K562 (cell line): ENCODE measurements at places on chromosomes 12 and 14.
A peak's percentile ranks its signal among the peaks of the same experiment; 100 is the strongest.

GRCh38 chr14:24609655-24610344, at the start of gene GZMH:
Gene GZMH (minus strand): TSS chr14:24609685. CDS start chr14:24609613, 72 bp downstream.
- H3K4me1 ChIP-seq, result no peaks in the 10 kb centered on the region
- no peak within 1 kb of the TSS for H3K27ac ChIP-seq
- no peak within 1 kb of the TSS for H3K4me3 ChIP-seq
- DNase-seq, result no peak
- H3K36me3 ChIP-seq, result no peaks in the 10 kb centered on the region

DNA sequence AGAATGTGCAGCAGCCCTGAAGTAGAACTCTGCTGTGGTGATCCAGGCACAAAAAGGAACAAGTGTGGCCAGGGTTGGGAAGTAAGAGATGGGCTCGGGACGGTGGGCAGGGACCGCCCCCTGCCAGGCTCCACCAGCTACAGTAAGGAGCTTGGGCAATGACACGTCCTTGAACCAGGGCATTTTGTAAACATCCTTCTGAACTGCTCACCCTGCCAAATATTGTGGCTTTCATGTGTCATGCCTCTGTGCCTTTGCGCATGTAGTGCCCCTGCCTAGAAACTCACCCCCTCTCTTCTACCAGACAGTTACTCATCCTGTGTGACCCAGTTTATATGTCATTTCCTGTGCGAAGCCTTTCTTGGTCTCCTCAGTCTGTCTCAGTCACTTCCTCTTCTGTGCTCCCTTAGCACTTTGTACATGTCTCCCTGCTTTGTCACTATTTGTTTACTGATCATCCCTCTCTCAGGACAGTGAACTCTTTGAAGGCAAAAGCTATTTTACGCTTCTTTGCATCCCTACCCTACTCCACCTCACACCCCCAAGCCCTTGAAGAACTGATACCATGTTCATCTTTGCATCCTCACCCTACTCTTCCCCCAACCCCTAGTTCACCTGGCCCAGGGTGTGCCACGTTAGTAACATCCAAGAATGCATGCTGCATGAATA, 108.9 kb upstream of the PLEKHG7 start:
- H3K4me1 ChIP-seq, result no peaks in the 10 kb centered on the region
- no peak overlapping the region for H3K4me3 ChIP-seq
- H3K36me3 ChIP-seq, result no peaks in the 10 kb centered on the region
- DNase-seq, result no peak
- no peak overlapping the region for H3K27ac ChIP-seq

- H3K27ac ChIP-seq, result no peak within 1 kb of the TSS
- DNase-seq, result no peak
- H3K4me3 ChIP-seq, result no peak within 1 kb of the TSS
Measured at GRCh38 chr12:10130042-10130441, at the start of gene CLEC7A. Gene CLEC7A (minus strand): TSS chr12:10130199. CDS start chr12:10130082, 117 bp downstream.

- no peak overlapping the region for H3K27ac ChIP-seq
- no peak overlapping the region for H3K4me3 ChIP-seq
- H3K4me1 ChIP-seq, result no peaks in the 10 kb centered on the region; the same call in 1 of the 2 replicates
- DNase-seq, result no peak
- H3K36me3 ChIP-seq, result peaks cover 12% of the 10 kb centered on the region; the same call in 1 of the 3 replicates
- H3K27me3 ChIP-seq, result no peaks in the 10 kb centered on the region
Measured at GRCh38 chr14:52015411-52016030, 26.2 kb downstream of the RTRAF start.

DNA sequence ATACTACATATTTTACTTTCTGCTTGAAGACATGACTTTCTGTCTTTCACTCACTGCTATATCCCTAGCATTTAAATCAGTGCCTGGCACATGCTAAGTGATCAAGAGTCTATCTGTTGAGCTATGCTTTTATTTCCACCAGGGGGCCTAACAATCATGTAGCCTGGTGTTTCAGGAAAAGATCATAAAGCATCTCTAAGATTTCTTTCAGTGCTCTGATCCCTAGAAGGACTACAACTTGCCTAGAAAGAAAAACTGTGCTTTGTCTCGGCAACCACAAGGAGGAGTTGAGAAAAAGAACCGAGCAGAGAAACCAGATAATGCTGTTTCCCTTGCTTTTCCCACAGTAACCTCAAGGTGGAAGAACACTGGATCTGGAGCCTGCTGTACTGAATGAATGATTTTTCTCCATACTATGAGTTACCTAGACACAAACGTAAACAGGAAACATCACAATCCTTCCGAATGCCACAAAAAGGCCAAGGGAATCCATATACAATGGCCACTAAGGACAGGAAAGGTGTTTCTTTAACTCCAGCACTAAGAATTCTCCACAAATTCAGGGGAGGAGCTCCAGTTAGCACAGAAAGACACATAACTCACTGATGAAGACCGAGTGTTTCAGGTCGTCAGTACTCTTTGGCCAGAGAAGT, 1.2 kb downstream of the CRY1 start:
- peak; percentile 60 for DNase-seq
- peaks cover 9% of the 10 kb centered on the region; the same call in 2 of the 3 replicates for H3K4me1 ChIP-seq
- no peaks in the 10 kb centered on the region for H3K36me3 ChIP-seq
- peak overlapping the region; percentile 94 for H3K27ac ChIP-seq

- peaks cover 11% of the 10 kb centered on the region; the same call in 2 of the 3 replicates for H3K4me1 ChIP-seq
- H3K27me3 ChIP-seq, result no peaks in the 10 kb centered on the region
- no peaks in the 10 kb centered on the region for H3K36me3 ChIP-seq
- H3K27ac ChIP-seq, result no peak overlapping the region
- DNase-seq, result no peak
Measured at GRCh38 chr12:113788020-113788856, 177.9 kb downstream of the RBM19 start.

- no peak overlapping the region for H3K4me3 ChIP-seq
- no peaks in the 10 kb centered on the region for H3K27me3 ChIP-seq
- H3K36me3 ChIP-seq, result no peaks in the 10 kb centered on the region
- no peak overlapping the region for H3K27ac ChIP-seq
Measured at GRCh38 chr12:53145383-53146260, 34.9 kb upstream of the ZNF740 start.

DNA sequence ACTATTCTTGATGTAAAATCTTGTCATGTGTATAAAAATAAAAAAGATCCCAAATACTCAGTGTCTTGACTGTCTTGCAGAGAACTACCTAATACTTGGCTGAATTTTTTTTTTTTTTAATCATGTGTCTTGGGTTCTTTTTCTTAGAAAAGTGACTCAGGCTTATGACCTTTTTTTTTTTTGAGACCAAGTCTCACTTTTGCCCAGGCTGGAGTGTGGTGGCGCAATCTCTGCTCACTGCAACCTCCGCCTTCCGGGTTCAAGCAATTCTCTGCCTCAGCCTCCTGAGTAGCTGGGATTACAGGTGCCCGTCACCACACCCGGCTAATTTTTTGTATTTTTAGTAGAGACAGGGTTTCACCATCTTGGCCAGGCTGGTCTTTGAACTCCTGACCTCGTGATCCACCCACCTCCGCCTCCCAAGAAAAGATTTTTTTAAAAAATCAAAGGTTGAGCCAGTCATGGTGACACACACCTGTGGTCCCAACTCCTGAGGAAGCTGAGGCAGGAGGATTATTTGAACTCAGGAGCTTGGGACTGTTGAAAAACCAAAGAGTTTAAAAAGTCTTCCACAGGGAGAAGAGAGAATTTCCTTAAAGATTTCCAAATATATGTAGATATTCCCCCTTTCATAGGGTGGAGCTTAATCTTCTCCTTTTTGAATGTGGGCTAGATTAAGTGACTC, 17.7 kb upstream of the TDG start:
- H3K27me3 ChIP-seq, result no peaks in the 10 kb centered on the region
- peaks cover 100% of the 10 kb centered on the region for H3K36me3 ChIP-seq
- no peak for DNase-seq
- no peak overlapping the region for H3K4me3 ChIP-seq
- H3K27ac ChIP-seq, result peak overlapping the region; percentile 20; the same call in 1 of the 3 replicates

- no peak overlapping the region for H3K27ac ChIP-seq
- H3K4me1 ChIP-seq, result no peaks in the 10 kb centered on the region
- peaks cover 2% of the 10 kb centered on the region; the same call in 2 of the 3 replicates for H3K27me3 ChIP-seq
- no peak for DNase-seq
- H3K4me3 ChIP-seq, result no peak overlapping the region
- H3K36me3 ChIP-seq, result no peaks in the 10 kb centered on the region
Measured at GRCh38 chr14:64683264-64683663, 21.0 kb upstream of the PLEKHG3 start.

- peak overlapping the region; percentile 100 for H3K27ac ChIP-seq
- H3K4me1 ChIP-seq, result peaks cover 7% of the 10 kb centered on the region; the same call in 2 of the 3 replicates
- peaks cover 43% of the 10 kb centered on the region for H3K36me3 ChIP-seq
- peak; percentile 55 for DNase-seq
Measured at GRCh38 chr14:58426670-58427280, 556 bp downstream of the TIMM9 start.

- H3K27ac ChIP-seq, result no peak overlapping the region
- H3K36me3 ChIP-seq, result no peaks in the 10 kb centered on the region
- no peaks in the 10 kb centered on the region for H3K4me1 ChIP-seq
- H3K27me3 ChIP-seq, result no peaks in the 10 kb centered on the region
- DNase-seq, result no peak
- H3K4me3 ChIP-seq, result no peak overlapping the region
Measured at GRCh38 chr12:15701631-15702156, 87.5 kb downstream of the EPS8 start.

DNA sequence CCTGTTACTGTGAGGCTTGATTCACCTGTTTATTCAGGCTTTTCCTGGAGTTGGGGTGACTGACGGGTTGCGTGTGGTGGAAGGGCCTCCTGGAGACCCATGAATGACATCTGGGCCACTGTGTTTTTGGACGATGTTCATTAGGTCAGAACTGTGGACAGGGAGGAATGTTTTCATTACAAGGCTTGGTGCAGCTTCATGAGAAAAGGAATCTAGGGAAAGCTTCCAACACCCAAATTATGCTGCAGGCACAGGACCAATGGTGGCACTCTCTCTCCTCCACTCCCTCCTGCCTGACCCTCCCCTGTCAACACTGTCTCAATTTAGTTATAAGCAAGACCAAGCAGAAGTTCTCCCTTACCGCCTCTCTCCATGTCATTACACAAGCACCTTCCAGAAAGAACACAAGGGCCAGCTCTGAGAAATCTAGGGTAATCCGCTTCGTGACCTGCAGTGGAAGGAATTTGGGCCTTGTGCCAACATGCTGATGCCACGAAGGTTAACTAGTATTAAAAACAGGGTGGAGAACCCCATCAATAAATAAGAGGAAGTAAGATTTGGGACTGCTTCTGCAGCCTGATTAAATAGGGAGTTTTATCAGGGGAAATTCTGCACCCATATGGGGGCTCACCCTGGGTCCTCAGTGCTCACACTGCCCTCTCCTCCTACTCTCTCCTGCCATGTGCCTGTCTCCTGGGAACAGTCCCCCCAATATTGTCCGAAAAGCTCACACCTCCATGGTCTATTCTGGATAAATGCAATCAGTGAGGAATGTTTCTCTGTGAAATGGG, 200.3 kb downstream of the KTN1 start:
- no peak for DNase-seq
- H3K27ac ChIP-seq, result no peak overlapping the region
- no peak overlapping the region for H3K4me3 ChIP-seq
- H3K4me1 ChIP-seq, result peaks cover 20% of the 10 kb centered on the region
- H3K27me3 ChIP-seq, result no peaks in the 10 kb centered on the region; the same call in 2 of the 3 replicates
